ENCODE measurements at places on chromosomes 11 and 22.

DNA sequence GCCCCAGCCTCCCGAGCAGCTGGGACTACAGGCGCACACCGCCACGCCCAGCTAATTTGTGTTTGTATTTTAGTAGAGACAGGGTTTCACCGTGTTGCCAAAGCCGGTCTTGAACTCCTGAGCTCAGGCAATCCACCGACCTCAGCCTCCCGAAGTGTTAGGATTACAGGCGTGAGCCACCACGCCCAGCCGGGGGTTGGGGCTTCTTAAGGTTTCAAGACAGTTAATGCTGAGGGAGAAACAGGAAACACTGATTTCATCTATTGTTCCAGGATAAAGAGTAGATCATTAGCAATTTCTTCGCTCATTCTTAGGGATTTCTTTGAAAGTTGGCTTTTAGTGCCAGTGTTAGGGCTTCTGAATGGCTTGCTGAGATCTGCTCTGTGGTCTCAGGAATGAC is 21.2 kb upstream of the CLMP start:
- no peak for DNase-seq

- no peak for DNase-seq
Observed at GRCh38 chr11:65538915-65539743, 14.2 kb downstream of the SCYL1 start.

- DNase-seq, result no peak
Observed at GRCh38 chr11:108846009-108846408, 181.1 kb downstream of the DDX10 start.

- DNase-seq, result no peak
Observed at GRCh38 chr11:10541561-10541930, 559 bp upstream of the RNF141 start.

GRCh38 chr11:95729462-95729861 is 60.1 kb downstream of the FAM76B start:
- DNase-seq, result no peak

DNA sequence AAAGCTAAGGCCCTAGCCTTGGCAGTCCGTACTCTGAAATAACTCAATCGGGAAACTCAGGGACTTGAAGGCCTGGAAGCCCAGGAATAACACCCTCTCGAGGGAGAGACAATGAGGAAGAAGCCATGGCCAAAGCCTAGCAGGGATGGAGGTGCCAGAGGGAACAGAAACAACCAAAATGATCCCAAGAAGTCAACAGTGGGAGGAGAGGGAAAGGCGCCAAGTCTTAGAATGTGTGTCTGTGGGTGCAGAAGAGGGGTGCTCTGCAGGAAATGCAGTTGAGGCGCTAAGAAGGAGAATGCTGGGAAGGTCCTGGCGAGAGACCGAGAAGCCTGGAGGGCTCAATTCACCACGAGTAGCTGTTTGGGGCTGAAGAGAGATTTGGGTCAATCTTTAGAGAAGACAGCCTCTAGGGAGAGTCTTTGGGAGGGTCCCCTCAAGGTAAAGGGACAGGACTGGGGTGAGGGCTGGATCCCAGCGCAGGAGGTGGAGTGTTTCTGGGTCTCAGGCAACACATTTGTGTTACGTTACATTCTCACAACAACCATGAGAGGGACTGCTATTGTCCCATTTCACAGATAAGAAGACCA is 760 bp upstream of the MAPK8IP1 start:
- no peak for DNase-seq

- DNase-seq, result no peak
Observed at GRCh38 chr22:22681221-22681739, 36.9 kb downstream of the GGTLC2 start.

GRCh38 chr11:28697920-28698827 is 590.0 kb downstream of the METTL15 start:
- DNase-seq, result no peak

- DNase-seq, result no peak
Observed at GRCh38 chr11:92811341-92811740, 158.1 kb upstream of the MTNR1B start.

- DNase-seq, result no peak
Observed at GRCh38 chr11:69325446-69325845, 31.5 kb downstream of the MYEOV start.

- DNase-seq, result no peak
Observed at GRCh38 chr22:49971232-49972162, 10.9 kb downstream of the PIM3 start.

DNA sequence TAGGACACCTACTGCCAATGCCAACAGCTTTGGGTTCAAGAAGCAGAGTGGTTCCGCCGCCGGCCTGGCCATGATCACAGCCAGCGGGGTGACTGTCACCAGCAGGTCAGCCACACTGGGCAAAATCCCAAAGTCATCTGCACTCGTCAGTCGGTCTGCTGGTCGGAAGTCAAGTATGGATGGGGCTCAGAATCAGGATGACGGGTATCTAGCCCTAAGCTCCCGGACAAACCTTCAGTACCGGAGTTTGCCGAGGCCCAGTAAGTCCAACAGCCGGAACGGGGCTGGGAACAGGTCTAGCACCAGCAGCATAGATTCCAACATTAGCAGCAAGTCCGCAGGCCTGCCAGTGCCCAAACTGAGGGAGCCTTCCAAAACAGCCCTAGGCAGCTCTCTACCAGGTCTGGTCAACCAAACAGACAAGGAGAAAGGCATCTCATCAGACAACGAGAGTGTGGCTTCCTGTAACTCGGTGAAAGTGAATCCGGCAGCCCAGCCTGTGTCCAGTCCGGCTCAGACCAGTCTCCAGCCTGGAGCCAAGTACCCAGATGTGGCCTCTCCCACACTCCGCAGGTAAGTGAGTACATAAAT is 115.1 kb downstream of the DBX1 start:
- no peak for DNase-seq

GRCh38 chr22:48208894-48209293 is 1446.4 kb downstream of the TBC1D22A start:
- DNase-seq, result no peak

Data from esophagus squamous epithelium (tissue), 5 donors.